Dermis microvascular lymphatic vessel endothelial cell (primary cell): ENCODE measurements at places on chromosomes 7 and 10.

DNA sequence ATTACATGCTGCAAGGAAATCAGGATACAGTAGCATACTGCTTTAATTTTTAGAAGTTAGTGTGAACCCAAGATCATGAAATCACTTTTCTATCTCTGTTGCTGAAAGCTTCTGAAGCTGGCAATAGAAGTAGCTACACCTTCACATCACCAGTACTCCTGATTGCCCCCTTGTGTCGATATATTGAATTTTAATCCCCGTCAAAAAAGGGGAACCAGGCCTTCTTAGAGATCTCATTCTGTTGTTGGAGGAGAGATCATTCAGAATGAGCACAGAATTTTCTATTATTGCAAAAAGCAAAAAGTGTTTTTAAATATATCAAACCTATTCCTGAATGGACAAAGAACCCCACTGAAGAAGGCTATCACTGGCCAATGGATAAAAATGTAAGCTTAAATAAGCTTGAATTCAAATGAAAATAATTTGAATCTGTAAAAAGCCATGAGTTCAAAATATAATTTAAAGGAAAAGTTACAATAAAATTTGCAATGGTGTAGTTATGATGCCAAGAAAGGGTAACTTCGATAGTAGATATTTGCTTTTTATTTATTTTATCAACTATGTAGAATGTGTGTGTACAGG, 39.7 kb upstream of the TEX47 start:
- DNase-seq, result peak; percentile 12

DNA sequence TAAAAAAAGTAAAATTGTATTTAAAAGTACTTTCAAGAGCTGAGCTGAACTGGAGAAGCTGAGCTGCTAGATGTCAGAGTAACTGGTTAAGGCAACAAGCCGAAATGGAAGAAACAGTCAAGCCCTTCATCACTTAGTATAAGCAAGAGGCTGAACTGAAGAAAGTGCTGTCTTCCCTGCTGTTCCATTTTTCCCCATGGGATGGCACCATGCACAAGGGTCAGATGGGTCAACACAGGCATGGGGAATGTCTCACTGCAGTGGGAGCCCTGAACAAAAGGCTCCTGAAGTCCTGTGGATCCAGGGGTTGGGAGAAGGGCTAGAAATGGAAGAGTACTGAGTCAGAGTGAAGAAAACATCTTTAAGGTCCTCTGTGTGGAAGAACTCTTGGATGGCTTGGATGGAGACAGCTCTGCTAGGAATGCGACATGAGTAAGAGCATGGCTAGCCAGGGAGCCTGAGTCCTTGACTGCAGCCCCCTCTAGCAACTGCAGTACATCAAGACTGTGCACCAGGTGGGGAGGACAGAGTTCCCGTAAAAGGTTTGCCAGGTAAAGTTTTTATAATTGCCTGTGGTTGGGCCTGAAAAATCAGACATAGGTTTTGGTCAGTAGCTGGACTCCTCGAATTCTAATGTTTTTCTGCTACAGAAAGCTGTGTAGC, 348.3 kb downstream of the GPR158 start:
- no peak for DNase-seq

GRCh38 chr10:132616170-132616995, 78.8 kb downstream of the INPP5A start:
- DNase-seq, result no peak

DNA sequence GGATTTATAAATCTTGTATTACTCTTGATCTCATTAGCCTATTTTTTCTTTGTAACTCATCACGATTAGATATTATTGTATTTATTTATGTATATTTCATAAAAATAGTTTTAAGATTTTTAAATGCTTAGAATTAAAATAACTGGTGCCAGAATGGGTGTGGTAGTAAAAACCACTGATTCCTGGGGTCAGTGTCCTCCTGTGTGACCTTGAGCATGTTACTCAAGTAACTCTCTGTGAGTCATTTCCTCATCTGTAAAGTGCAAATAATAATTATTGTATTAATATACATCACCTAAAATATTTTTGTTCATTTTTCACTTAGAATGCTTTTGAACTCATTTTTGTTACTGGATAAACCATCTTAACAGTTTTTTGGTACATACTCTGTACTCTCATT, 91.3 kb upstream of the TMEM229A start:
- DNase-seq, result peak; percentile 80

- DNase-seq, result no peak
These were observed 43.2 kb upstream of the TMEM236 start for GRCh38 chr10:17708821-17709220.

GRCh38 chr10:62843600-62843999, 27.4 kb upstream of the EGR2 start:
- no peak for DNase-seq

- no peak for DNase-seq
These were observed 30.5 kb downstream of the ENO4 start for GRCh38 chr10:116879817-116880216.
